ENCODE measurements at places on chromosomes 5 and 9.
A peak's percentile ranks its signal among the peaks of the same experiment; 100 is the strongest.

GRCh38 chr9:69622676-69623075 is 49.5 kb downstream of the APBA1 start:
- no peak for DNase-seq

- no peak for DNase-seq
Measured at GRCh38 chr9:14004110-14004509, 309.8 kb downstream of the NFIB start.

DNA sequence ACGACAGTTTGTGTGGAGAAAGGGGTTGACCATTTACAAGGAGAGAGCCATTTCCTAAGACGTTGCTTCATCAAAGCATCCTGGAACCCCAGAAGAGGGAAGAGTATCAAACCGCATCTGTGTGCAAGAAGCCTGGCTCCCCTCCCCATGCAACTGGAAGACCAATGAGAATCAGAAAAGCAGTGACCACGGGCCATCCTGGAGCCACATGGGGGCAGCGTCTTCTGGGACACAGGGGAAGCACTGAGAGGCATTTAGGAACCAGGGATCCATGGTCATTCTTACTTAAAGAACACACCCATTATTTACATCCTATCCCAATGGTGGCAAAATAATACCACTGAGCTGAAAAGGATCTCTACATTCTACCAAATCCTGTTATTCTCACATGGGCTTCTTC is 29.3 kb downstream of the SEMA5A start:
- no peak for DNase-seq

- no peak for DNase-seq
Measured at GRCh38 chr5:32265902-32266301, 46.8 kb downstream of the MTMR12 start.

- DNase-seq, result no peak
Measured at GRCh38 chr5:99605904-99606303, 677.1 kb upstream of the CHD1 start.

DNA sequence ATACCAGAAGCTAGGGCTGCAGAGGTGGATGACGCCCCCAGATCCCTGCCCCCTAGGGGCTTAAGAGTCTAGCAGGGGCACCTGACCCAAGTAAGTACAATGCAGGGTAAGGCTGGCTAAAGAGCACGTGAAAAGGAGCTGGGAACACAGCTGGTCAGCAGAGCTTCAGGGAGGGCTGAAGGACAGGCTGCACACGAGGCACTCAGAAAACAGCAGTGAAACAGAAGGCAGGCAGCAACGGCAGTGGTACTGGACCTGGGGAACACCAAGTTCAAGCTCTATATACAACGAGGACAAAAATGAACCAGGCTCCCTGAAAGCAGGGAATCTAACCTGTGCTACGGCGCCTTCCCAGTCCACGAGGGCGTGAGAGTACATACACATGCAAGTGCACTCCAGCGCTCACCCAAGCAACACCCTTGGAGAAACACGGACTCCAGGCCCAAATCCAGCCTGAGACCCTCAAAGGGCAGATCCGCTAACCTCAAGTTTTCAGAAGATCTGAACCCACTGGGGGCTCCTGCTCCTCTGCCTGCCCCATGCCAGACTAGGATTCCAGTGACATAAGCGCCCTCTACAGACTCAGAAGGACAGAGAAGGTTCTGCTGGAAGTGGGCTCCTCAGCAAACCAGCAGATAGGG is 57.4 kb downstream of the PSMB7 start:
- DNase-seq, result peak; percentile 10

DNA sequence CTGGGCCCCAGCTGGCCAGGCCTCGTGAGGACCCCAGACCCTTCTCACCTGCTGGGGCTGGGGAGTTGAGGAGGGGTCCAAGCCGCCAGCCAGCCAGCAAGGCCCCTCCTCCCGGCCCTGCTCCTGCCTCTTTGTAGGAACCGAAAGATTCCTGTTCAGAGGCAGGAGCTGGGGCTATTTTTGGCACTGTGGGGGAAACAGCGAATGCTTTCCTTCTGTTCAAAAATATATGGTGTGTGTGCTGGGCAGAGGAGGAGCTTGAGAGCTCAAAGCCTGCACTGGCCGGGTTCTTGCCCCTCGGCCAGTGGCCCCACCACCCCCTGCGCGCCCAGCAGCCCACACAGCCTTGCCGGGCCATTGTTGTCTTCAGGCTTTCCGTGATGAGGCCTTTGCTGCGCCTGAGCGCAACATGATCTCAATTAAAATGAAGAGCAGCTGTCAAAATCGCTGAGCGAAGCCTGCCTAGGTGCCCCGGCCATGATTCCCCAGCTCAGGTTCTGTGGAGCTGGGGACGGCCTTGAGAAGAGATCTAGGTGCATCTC is 13.4 kb downstream of the NCS1 start:
- no peak for DNase-seq

- DNase-seq, result no peak
Measured at GRCh38 chr5:169988206-169988605, 7.9 kb upstream of the INSYN2B start.

- no peak for DNase-seq
Measured at GRCh38 chr9:91720751-91721705, 229.0 kb downstream of the ROR2 start.

DNA sequence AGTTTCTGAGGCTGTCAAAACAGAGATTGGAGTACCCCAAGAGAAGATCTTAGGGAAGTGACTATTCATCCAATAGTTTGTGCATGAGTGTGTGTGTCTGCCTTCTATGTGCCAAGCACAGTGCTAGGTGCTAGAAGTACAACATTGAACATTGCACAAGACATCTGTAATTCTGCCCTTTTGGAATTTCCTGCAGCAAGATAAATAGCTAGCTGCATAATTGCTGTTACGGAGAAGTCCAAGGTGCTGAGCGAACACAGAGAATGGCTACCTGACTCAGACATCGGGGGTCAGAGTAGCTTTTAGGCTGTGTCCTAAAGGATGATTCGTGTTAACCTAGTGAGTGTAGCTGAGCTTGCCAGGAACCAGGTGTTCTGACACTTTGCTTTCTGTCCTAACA is 44.8 kb downstream of the PAPPA start:
- no peak for DNase-seq

GRCh38 chr9:80134487-80134886 is 562.7 kb downstream of the TLE4 start:
- DNase-seq, result peak; percentile 3

- DNase-seq, result no peak
Measured at GRCh38 chr9:14722391-14723035, at the start of gene CER1. Gene CER1, minus strand, starts transcription at chr9:14722733. Its CDS starts 61 bp downstream, at chr9:14722672.

DNA sequence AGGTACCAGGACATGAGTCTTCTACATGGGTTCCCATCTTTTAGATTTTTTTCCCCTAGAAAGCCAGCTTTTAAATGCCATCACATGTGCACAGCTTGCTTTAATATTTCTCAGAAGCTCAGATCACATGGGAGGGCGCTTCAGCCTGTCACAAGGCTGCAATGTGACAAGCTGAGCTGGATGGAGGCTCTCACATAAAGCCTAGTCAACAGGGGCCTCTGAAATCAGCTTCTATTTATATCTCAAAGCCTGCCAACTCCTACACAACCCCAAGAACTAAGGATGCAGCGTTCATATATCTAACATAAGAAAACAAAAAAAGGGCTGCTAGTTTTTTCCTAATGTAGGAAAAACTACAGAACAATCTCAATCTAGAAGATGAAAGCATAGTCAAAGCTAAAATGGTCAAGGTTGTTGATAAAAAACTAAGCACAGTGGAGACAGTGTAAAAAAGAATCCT is 2.3 kb downstream of the ZFAND5 start:
- DNase-seq, result peak; percentile 53

- no peak for DNase-seq
Measured at GRCh38 chr9:93127395-93127911, 6.6 kb downstream of the NINJ1 start.

GRCh38 chr9:76373173-76373783 is 20.9 kb downstream of the RFK start:
- DNase-seq, result no peak

- no peak for DNase-seq
Measured at GRCh38 chr5:68744206-68744605, 349.6 kb upstream of the SLC30A5 start.

- no peak for DNase-seq
Measured at GRCh38 chr5:126615286-126615685, 14.5 kb downstream of the PHAX start.

DNA sequence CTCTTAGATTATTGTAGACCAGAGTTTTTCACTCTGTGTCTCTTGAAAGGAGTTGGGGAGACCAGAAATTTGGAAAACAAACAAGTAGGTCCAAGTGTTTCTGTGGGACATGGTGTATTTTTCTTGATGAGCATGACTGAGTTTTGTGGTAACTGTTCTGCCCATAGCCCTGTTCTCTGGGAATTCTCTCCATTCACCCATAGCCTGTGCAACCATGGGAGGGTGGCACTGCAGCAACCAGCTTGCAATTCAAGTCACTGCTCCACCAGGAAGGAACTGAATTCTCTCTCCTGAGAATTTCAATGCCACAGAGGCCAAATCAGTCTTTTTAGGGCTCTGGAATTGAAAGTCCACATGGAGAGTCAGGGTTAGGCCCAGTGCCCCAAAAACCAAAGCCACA is 475.3 kb upstream of the TRPC7 start:
- DNase-seq, result no peak

- DNase-seq, result no peak
Measured at GRCh38 chr5:181176254-181176952, 28.6 kb downstream of the TRIM7 start.

DNA sequence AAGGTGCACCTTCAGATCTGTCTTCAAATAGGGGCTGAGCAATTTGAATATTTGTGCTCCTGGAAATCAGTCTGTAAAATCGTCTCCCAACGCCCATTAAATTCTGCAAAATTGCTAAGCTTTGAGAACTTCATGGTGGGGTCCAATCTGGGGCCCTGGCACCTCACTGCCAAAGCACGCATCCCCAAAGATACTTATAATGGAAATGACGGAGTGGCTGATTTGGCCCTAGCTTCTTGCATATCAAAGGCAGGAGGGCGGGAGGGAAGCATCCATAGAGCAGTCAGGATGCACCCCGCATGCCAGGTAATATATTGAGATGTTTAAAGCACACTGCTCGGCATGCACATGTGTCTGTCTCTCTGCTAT is 422.3 kb downstream of the EBF1 start:
- no peak for DNase-seq

GRCh38 chr5:1966461-1966860 is 83.7 kb upstream of the IRX4 start:
- no peak for DNase-seq

DNA sequence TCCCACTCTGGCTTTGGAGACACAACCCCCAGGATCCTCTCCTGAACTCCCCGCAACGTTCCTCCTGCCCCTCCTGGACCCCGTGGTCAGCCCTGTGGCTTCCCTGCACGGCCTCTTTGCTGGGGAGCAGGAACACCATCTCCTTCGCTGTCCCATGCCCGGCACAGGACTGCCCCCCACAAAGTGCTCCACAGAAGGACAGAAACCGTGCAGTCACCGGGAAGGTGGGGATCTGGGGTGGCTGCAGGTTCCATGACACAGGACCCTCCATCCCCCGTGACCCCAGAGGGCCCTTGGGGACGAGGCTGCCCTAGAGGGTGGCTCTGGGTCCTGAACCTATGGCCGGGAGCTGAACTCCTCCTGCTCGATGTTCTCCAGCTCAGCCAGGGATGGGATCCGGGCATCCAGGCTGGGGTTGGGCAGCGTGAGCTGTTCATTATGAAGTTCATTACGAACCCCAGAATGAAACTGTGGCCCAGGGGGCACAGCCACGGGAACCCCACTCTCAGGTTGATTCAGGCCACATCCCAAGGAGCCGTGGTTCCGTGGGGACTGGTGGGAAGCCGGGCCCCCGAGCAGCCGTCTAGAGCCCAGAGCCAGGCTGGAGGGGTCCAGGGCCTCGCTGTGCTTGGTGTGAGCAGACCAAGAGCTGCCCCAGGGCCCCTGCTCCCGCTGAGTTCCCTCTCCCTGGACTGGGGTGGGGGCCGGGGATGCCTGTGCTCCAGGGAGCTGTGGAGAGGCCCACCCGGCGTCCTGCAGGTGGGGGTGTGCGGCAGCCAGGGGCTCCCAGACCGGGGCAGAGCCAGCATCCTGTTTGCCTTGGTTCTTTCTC is 684 bp upstream of the SLC6A19 start:
- no peak for DNase-seq

GRCh38 chr9:125066839-125067619 is 76.3 kb downstream of the SCAI start:
- no peak for DNase-seq

DNA sequence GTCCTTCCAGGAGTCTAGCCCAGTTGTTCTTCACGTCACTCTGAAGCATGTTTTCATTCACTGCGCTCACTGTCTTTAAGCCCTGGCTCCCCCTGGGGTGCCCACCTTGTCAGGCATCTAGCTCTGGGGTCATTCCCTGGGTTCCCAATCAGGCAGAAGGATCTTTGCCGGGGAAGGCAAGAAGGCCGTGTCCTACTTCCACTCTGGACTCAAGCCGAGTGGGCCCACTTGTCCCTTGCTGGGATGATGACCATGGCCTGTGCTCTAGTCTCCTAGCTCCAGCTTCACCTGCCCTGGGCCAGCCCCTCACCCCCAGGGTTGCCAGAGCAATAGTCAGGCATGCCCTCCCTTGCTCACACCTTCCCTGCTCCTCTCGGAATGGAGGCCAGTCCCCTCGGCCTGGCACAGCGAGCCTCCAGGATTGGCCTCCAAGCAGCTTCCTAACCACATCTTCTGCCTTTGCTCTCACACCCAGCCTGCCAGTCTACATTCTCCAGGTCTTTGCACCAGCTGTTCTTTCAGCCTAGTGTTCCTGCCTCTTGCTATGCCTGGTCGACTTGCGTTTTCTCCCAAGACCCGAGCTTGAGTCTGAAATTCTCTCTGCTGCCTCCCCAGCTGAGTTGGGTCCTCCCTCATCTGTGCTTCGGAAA is 32.2 kb upstream of the PSD2 start:
- no peak for DNase-seq

GRCh38 chr9:89353989-89354388 is 35.7 kb downstream of the SECISBP2 start:
- no peak for DNase-seq

- no peak for DNase-seq
Measured at GRCh38 chr9:7121664-7122063, 363.9 kb downstream of the KDM4C start.

DNA sequence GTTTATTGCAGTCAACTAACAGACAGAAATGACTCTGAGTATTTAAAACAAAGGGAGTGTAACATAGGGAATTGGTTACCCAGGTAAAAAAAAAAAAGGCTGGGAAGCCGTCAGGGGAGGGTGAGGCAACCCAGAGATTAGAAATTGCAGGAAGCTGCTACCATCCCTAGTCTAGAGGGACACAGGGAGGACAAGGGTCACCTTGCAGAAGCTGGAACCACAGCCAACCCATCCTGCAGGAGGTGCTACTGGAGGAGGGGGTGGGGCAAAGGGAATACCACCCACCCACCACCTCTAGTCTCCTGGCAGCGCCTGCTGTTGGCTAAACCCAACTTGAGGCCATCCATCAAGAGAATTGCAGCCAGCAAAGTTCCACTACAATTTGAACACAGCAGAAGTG is 6.5 kb downstream of the CAST start:
- no peak for DNase-seq

- DNase-seq, result no peak
Measured at GRCh38 chr5:135715267-135716055, 119.0 kb upstream of the SLC25A48 start.
